ENCODE measurements at places on chromosomes 5 and 9. TPM values are rescaled to one million over a fixed set of nuclear protein-coding genes. Genes with fewer than 3 reads are reported as not detected.

DYNC2I2 gene
- 44.9 TPM for total RNA-seq

FAM169A gene
- total RNA-seq = 10.4 TPM

IFNA13 gene
- total RNA-seq = not detected

GRXCR2 gene
- total RNA-seq = not detected

PCDHA5 gene
- total RNA-seq = not detected

RNF38 gene
- total RNA-seq = 24.9 TPM

ITGA2 gene
- total RNA-seq = 2.3 TPM

PCA3 gene
- total RNA-seq = not detected

DMGDH gene
- 1.3 TPM for total RNA-seq

PCDHGC5 gene
- not detected for total RNA-seq

NR4A3 gene
- total RNA-seq = 10.5 TPM

LVRN gene
- total RNA-seq = not detected

EEIG1 gene
- total RNA-seq = 58.0 TPM

OGN gene
- not detected for total RNA-seq

SLC6A19 gene
- total RNA-seq = not detected

BAAT gene
- not detected for total RNA-seq

CCDC187 gene
- not detected for total RNA-seq

CENPH gene
- 80.7 TPM for total RNA-seq

SPAAR gene
- not detected for total RNA-seq

HACD4 gene
- 2.4 TPM for total RNA-seq

GALT gene
- total RNA-seq = 59.2 TPM

ZFP37 gene
- 1.1 TPM for total RNA-seq

CCIN gene
- total RNA-seq = not detected

MSX2 gene
- not detected for total RNA-seq

GABRA6 gene
- not detected for total RNA-seq

GLDC gene
- 7.1 TPM for total RNA-seq

IRGM gene
- 0.77 TPM for total RNA-seq

APBA1 gene
- 0.51 TPM for total RNA-seq

OTP gene
- total RNA-seq = not detected

KCTD16 gene
- total RNA-seq = 0.24 TPM

PCSK1 gene
- total RNA-seq = not detected

SPATA31C1 gene
- total RNA-seq = not detected

TMEM215 gene
- not detected for total RNA-seq

HRCT1 gene
- total RNA-seq = not detected

SMC2 gene
- 61.9 TPM for total RNA-seq

NEUROG1 gene
- not detected for total RNA-seq

CCNJL gene
- total RNA-seq = not detected

CDHR2 gene
- 0.38 TPM for total RNA-seq

TAF11L10 gene
- total RNA-seq = not detected

ZNF883 gene
- total RNA-seq = 0.22 TPM

STPG3 gene
- total RNA-seq = not detected

HAVCR2 gene
- 24.3 TPM for total RNA-seq

HMHB1 gene
- not detected for total RNA-seq

NXNL2 gene
- total RNA-seq = not detected

SFXN1 gene
- 300 TPM for total RNA-seq

NIPAL4 gene
- total RNA-seq = 2.5 TPM

HTR4 gene
- not detected for total RNA-seq

FLT4 gene
- total RNA-seq = 1.4 TPM
